Neural crest cell (in vitro differentiated cells): ENCODE measurements at places on chromosomes 4 and X.

GRCh38 chr4:156422576-156422975 lies 468.9 kb upstream of the CTSO start:
- DNase-seq, result no peak

- DNase-seq, result no peak
Measured at GRCh38 chr4:39037941-39038340, 5.7 kb upstream of the TMEM156 start.

GRCh38 chr4:157821814-157822213 lies 351.0 kb downstream of the GASK1B start:
- DNase-seq, result no peak

DNA sequence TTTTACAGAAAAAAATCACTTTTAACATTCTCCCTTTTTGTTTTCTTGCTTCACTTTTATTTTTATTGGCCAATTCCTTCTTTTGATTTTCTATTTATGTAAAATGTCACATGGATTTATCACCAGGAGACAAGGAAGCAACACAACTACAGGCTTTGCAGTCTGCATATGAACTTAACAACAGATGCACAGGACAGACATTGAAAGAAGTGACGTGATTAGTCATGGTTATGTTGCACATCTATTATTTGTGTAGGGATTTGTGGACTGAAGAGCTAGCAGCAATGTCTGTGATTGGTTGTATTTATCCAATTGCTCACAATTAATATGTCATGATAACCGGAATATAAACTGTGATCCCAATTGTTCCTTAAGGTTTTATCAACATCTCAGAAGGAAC lies 147.8 kb upstream of the KLF3 start:
- DNase-seq, result no peak
